ENCODE measurements at places on chromosomes 13 and 19.

DNA sequence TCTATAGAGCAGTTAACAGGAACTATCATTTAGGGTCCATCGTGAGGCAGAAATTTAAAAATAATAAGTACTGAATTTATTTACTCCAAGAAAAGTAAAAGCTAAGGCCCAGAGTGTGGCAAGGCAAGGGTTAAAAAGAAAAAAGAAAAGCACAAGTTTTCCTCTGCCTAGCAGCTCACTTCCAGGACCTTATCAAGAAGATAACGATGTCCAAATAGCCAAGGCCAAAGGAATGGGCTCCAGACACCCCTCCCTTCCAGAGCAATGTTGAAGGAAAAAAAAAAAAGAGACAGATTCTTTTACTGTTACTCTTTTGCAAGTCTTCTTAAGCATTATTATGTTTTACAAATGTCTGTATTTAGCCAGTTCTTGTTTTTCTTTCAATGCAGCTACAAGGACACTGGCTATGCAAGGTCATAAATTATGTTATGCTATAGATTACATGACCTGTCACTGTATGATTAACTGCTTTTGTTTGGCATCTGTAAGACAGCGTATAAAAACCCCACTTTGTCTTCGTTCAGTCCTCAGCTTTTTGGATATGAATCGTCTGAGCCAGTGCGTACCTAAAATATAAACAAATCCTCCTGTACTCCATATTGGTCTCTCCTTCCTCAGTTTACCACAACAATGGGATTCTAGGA, 2.9 kb upstream of the ZNF700 start:
- DNase-seq = no peak

GRCh38 chr19:49355909-49356353, 6.3 kb downstream of the TEAD2 start:
- DNase-seq = no peak

DNA sequence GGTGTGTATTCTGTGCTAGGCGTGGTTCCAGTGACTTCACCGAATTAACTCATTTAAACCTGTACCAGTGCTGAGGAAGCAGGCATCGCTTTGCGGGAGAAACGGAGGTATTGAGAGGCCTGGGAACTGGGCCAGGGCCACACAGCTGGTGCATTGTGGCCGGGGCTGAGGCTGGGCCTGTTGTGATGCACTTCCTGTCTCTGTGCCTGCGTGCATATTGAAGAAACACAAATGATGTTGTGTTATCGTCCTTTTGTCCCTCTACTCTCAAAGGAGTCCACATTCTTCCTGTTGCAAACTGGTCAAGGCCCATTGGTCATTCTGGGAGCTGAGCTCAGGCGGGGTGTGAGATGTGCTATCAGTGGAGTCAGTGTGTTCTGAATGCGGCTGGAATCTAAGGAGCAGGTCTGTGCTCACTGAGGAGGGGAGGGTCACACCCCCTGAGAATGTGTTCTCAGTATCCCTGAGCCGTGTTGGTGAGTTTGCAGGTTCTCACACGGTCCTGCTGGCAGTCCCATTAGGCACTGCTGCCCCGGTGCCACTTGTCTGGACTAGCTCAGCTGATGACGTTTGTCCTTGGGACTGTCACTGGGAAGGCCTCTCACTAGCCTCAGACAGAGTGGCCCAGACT, 62.1 kb downstream of the ARHGEF7 start:
- DNase-seq = peak; percentile 94

GRCh38 chr19:49718511-49718910, 27.6 kb downstream of the CPT1C start:
- peak; percentile 26 for DNase-seq

GRCh38 chr19:42121036-42121621, 11.1 kb downstream of the POU2F2 start:
- DNase-seq = no peak

DNA sequence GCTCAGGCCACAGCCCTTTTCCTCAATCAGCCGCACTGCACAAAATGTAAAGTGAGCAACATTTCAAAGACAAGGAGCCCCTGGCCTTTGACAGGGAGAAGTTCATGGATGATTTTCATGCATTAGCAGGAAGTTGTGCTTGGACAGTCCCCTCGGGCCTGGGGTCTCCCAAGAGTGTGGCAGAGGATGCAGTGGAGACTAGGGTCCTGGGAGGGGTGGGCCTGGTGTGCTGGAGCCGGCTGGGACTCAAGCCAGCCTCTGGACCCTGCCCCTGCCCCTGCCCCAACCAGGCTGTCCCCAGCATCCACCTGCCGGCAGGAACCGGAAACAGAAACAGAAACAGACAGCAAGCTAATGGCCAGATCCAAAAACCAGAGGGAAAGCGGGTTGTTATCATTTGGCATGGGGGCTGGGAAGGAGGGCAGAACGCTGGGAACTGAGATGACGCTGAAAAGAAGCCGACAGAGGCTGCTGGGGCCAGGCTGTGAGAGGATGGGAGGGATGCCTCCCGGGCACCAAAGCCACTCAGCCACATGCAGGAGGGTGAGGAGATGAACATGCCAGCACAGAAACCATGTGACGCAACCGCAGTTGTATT, 2.3 kb downstream of the GAS6 start:
- DNase-seq = no peak

GRCh38 chr13:51619614-51620013, 35.4 kb downstream of the WDFY2 start:
- DNase-seq = no peak

GRCh38 chr19:33306853-33307792, 4.8 kb upstream of the CEBPA start:
- no peak for DNase-seq

DNA sequence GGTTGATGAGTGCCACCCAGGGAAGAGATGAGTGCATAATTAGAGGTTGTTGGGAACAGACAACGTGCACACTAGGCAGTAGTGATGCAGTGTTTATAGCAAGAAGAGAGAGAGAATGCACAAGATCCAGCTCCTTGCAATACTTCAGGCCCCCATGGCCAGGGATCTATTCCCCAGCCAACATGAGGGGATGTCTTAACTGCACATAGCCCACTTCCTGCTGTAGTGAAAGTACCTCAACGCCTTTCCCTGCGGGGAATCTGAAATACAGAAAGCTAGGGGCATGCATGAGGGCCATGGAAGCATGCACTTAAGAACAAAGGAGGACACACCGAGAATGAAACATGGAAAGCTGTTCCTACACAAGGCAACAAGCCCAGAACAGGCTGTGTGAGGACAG, 636.7 kb upstream of the GPC6 start:
- no peak for DNase-seq

GRCh38 chr19:6292006-6292405, 12.2 kb upstream of the MLLT1 start:
- peak; percentile 28 for DNase-seq

DNA sequence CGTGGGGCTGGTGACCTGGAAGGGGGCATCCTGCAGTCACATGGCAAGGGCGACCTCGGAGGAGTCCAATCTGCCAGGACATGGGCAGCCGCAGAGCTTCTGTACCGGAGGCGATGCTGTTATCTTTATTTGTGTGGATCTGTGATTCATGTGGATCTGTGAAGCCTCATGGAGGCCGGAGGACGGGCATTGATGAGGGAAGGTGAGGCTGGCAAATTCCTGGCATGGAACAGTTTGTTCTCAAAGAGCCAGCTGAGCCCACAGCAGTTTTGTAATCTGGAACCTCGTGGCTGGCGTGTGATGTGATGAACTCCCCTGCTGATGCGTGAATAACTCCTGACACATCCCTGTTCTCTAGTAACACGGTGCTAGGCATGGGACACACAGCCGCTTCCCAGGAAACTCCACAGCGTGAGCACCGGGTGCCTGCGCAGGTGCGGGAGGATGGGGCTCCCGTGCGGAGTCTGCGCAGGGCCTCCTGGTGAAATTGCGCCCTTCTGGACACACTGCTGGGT, 40.4 kb downstream of the ATP11A start:
- no peak for DNase-seq

DNA sequence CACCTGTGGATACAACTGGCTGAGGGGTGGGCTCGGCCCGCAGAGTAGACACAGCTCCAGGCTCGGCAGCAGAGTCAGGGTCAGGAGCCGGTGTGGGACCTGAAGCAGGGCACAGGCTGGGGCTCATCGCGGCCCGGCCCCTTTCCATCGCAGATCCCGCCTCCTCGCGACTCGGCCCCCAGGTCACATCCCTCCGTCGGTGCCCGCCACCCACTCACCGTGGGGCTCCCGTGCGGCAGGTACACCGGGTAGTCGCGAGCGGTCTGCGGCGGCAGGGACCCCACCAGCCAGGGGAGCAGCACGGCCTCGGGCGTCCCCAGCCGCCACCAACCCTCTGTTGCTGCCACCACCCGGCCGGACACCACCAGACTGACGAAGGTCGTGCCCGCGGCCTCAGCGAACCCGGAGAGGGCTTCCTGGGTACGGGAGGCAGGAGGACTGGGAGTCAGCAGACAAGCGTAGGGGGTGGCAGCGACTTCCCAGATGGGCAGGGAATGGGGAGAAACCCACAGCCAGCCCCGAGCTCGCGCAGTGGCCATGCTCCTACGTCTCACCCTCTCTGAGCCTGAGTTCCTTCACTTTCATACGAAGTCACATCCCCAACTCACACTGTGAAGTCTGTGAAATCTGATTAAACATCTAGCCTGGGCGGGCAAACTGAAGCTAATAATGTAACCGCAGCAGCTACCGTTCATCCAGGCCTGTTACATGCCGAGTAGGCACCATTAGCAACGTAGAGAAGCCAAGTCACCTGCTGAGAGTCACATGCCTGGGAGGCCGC, 3.7 kb downstream of the FUZ start:
- peak; percentile 54 for DNase-seq

GRCh38 chr19:54444737-54445136, 4.3 kb upstream of the LENG8 start:
- DNase-seq = no peak

DNA sequence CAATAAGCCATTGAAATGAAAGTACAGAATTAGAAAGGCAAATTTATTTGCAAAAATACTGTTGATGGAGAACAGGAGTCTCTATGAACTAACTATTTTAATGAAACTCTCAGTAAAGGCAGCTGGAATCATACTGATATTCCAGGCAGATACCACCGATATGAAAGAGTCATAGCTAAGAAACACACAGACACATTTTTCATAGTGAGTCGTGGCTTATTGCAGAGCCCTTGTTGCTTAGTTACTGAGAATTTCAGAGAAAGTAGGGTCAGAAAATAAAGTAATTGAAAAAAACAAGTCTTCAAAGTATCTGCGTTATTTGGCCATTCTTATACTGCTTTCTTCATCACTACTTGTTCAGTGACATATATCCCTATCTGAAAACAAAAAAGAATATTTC, 1890.9 kb downstream of the PCDH9 start:
- DNase-seq = peak; percentile 18

DNA sequence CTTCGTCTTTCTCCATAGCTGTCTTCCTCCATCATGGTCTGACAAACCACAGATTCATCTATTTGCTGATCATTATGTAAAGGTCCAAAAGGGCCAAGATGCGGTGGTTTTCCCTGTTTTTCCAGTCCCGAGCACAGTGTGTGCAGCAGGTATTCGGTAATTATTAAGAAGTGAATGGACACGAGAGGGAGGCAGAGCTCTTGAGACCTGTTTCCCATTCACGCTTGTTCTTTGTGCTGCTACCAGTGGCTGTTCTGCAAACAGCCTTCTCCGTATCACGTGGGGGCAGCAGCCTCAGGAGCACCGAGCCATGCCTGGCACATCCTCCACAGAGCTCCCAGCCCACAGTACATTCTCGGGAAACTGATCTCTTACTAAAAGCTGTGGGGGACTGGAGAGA, 50.3 kb downstream of the CCDC70 start:
- no peak for DNase-seq

DNA sequence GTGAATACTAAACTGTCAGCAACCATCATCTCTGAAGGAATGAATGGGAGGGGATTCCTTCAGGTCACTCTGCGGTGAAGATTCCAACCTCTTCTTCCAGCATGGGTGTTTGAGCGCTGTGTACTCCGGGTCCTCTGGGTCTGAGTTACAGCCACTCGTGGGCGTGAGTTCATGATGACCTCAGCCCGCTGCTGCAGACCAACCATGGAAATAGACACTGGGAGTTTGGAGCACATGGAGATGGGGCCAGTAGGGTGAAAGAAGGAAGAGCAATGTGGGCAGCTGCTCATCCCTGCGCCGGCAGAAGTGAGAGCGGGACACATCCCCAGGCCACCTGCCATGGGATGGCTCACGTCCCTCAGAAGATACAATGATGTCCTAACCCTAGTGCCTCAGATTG, 16.8 kb upstream of the RAB20 start:
- no peak for DNase-seq

DNA sequence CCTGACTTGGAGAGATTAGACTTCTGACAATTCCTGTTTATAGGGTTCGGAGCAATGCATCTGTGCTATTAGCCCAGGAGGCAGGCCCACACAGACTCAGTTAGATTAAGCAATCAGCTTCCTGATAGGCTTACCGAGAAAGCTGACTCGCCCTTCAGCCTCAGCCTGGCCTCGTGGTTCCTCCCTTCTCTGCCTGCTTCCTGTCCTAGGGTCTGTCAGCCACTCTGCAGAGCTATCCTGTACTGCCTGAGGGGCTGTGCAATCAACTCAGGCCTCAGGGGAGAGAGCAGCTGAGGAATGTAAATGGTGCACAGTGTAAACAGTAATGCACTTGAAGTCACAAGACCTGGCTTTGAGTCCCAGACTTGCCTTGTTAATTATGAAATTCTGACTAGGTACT, 30.7 kb downstream of the HTR2A start:
- peak; percentile 84 for DNase-seq

DNA sequence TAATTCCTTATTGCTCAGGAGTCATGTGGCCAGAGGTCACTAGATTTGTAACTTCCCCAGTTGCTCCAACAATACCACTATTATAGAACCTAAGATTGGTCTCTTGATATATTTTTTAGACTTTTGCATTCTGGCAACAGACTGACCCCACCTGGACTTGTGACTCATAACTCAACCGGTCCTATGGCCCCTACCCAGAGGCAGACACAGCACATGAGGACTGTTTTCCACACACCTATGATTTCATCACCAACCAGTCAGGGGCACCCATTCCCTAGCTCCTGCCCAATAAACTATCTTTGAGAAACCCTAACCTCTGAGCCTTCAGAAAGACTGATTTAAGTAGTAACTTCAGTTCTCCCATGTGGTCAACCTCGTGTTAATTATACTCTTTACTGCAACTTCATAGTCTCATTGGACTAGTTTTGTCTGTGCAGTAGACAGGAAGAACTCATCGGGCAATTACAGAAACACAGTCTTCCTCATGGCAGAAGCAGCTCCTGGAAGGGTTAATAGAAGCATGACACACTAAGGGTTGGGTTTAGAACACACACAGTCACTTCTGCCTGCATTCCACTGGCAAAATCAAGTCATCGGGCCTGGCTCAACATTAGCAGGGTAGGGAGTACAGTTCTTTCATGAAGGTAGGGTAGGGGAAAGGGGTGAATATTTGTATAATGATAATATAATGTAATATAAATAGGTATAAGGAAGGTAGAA, 251.8 kb downstream of the UQCRFS1 start:
- DNase-seq = no peak
